ENCODE measurements at places on chromosomes 2 and 18.

GRCh38 chr18:37741032-37741623 is 175.5 kb upstream of the CELF4 start:
- no peak for DNase-seq

DNA sequence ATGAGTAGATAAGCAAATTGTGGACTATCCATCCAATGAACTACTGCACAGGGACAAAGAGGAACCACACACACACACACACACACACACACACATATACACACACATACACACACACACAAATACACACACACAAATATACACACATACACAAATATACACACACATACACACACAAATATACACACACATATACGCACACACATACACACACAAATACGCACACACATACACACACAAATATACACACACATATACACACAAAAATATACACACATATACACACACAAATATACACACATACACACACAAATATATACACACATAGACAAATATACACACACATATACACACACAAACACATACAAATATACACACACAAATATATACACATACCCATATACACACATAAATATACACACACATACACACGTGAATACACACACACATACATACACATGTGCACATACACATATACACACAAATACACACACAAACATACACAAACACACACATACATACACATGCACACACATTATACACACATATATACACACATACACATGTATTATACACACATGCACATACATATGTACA is 19.8 kb upstream of the EFHD1 start:
- DNase-seq: no peak

DNA sequence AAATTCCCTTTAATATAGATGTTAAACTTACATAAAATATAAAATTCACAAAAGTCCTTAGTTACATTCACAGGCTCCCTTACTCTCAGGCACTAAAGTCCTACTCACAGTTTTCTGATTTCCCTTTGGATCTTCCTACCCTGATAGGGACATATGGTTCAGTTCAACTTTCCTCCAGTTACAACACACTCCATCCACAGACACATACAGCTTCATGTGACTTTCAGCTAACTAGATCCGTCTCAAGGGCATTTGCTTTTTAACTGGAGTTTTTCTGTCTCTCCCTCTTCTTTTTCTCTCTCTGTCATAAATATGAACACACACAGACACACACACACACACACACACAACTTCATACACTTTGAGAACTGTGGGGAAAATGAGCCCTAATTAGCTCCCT is 419.2 kb downstream of the LRP1B start:
- DNase-seq: no peak

DNA sequence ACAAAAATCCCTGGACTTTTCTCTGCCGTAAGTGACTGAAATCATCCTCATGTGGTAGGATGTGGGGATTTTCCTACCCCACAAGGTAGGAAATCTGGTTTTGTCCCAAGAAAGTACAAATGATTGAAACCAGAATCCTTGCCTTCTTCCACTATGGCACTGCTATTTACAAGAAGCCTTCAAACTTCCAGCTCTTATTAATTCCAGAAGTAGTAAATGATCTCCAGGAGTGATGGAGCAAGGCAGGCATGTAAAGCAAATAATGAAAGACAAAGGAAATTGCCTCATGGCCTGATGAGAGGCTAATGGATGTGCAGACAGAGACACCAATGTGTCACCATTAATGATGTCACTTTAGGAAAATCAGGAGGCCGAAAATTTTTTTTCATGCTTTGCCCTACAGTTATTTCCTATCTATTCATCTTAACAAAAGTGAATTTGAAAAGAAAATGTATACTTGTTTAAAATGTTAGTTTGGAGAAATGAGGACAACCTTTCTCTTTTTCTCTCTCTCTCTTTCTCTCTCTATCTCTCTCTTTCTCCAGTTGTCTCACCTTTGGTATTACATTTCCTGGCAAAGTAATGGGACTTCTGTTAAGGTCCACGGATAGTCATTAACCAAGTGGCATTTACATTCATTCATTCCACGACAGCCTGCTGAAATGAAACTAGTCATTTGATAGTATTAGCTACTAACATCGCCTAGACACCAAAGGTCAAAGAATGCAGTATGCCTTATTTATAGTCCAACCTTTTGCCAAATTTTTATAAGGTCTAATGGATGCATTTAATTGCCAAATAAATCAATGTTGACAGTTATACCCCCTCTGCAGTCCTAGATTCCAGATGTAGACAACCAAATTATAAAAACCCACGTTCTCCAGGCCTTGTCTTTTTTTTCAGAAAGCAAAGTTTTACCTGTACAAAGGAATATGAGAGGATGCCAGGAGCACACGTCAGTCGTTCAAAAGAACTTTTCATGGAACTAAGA is 5.0 kb upstream of the EVA1A start:
- DNase-seq: no peak

DNA sequence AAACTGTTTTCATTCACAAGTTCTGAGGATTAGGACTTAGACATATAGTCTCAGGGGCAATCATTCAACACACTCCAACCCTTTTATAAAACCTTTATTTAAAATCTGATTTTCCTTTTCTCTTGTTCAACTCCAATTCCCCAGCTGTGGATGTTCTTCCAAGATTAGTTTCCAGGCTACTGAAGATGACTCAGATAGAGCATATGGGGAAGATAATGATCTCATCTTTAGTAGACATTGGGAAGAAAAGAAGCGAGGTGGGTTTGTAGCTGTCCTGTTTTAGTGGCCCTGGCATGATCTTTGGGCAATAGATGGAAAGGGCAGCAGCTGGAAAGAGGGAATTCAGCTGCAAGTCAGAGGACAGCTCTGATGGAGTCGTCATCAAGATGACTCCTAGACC is 247.7 kb upstream of the CCDC68 start:
- no peak for DNase-seq

DNA sequence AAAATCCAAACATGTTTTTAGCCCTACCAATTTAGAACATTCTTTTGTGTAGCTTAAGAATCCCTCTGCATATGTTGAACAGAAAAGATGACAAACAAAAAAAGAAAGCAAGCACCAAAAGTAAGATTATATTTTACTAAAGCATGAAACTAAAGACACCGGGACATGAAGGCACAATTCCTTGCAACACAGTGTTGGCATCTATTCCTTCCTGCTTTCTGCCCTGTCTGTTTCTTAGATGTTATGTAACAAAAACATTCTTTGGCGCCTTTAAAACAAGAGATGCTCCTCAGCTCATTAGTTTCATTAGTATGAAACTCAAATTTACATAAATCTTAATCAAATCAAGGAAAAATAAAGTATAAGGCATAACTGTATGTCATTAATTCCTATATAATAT is 106.6 kb downstream of the TMEM131 start:
- no peak for DNase-seq

DNA sequence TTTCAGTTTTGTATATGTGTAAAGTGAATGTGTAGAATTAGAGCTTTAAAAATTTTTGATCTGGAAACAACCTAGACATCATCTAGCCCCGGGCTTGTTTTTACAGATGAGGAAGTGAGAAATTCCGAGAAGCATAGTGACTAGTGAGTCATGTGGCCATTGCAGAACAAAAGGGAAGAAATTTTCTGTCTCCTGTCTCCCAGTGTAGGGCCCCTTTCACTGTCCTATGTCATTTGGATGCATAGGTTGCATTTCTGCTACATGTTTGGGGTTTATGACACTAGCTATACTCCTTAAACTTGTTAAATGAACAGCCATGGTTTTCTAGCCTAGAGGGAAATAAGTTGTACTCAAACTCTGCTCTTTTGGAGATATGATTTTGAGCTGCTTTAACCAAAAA is 84.6 kb downstream of the PLCL1 start:
- peak; percentile 8 for DNase-seq

DNA sequence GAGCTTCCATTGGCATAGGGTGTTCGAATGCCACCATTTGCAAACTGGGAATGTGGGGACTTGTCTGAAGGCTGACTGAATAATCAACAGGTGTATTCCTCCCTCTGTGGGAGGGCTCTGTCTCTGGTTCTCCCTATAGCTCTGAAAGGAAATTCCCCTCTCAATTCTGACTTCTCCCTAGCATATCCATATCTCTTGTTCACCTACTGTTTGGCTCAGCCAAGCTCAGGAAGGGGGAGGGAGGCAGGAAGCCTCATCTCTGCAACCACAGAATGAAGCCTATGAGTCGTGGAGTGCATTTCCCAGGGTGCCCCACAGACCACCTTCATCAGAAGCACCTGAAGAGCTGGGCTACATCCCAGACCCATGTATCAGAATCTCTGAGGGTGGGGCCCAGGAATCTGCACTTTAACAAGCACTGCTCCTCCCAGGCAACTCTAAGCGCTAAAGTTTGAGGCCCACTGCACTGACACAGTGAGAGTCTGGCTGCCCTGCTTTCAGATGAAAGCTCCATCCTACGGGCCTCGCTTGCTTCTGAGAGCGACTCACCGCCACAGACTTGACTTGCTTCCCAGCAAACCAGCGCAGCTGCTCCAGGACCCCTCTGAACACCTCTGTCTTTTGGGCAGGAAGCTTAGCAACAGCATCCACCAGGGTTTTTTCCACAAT is 32.0 kb downstream of the XDH start:
- DNase-seq: no peak

GRCh38 chr2:160054984-160055725 is 7.3 kb downstream of the PLA2R1 start:
- DNase-seq: no peak

GRCh38 chr2:226983895-226984749 is 148.3 kb downstream of the RHBDD1 start:
- no peak for DNase-seq

DNA sequence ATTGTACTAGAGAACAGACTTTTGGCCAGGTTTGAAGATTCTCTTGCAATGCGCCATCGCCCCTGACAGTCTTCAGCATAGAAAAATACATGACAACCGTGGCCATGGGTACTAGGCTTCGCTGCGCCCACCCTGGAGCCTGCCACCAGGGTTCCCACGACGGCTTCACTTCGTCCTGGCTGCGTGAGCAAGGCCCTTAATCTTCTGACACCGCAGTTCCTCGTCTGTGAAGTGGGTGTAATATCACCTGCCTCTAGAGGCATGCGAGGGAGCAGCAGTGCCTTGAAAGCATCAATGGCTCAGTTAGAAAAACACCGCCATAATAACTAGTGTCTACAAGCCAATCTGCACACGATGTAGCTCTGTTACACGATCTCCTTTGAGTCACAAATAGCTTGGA is 175.2 kb upstream of the HS6ST1 start:
- no peak for DNase-seq

GRCh38 chr18:23861805-23862470 is 152.6 kb upstream of the TTC39C start:
- DNase-seq: no peak

- no peak for DNase-seq
These were observed 33.5 kb upstream of the CRIM1 start for GRCh38 chr2:36322108-36322507.

DNA sequence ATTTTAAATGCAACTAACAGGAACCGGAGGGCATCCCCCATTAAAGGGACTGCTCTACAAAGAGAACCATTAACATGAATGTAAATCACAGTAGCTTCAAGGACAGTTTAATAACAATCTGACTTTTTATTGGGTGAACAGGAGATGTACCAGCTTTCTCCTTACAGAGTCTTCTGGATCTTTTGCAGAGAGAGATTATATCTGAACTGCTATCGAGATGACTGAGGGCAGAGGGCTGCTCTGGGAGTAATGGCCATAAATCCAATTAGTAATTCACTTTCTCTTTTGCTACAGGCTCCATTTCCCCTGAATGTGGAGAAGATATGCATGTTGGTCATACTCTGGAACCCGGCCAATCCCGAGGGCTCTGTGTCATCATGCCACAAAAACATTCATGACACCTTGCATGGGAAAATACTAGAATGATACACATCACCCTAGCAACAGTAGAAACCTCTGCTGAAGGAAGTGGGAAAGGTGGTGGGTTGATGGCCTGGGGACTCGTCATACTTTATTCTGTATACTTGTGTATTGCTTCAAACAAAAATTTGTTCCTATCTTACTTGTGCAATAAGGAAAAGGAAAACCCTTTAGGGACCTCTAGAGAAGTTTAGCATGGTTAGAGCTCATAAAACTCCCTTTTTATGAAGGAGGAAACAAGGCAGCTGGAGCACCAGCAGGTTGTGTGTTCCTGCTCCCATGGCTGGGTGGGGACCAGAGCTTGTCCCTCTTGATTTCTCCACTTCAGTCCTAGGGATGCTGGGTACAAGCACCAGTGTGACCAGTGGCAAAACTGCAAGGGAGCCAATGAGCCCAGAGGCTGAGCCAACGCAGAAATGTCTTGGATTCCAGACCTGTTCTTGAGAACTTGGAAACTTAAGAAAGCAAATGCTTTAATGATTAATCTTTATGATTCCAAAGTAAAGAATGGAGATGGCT is 26.0 kb downstream of the CTAGE1 start:
- no peak for DNase-seq

GRCh38 chr2:150732064-150732463 is 244.6 kb upstream of the RND3 start:
- no peak for DNase-seq

GRCh38 chr2:219877728-219878127 is 250.3 kb downstream of the SLC4A3 start:
- DNase-seq: no peak

DNA sequence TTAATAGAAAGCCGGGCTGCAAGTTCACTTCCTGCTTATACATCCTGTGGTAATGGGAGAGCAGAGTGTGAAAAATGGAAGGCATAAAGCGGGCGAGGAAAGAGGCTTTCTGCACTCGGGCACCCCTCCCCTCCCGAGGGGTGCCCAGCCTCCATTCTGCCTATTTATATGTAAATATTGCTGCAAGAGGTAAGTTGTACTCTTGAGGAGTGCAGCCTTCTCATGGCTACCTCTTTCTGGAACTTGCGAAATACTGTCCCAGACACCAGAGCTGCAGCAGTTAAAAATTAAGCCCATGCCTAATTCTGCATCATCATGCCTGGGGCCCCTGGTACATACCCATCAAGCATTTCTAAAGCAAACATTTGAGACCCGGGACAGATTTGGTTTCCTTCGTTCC is 156.0 kb downstream of the GBX2 start:
- DNase-seq: no peak

- no peak for DNase-seq
These were observed 148.1 kb downstream of the GALNT14 start for GRCh38 chr2:30990176-30990575.

- DNase-seq: peak; percentile 85
These were observed at the start of gene MYO5B for GRCh38 chr18:50194631-50195532. Gene MYO5B (minus strand): TSS chr18:50195147. CDS start chr18:50194793, 354 bp downstream.

DNA sequence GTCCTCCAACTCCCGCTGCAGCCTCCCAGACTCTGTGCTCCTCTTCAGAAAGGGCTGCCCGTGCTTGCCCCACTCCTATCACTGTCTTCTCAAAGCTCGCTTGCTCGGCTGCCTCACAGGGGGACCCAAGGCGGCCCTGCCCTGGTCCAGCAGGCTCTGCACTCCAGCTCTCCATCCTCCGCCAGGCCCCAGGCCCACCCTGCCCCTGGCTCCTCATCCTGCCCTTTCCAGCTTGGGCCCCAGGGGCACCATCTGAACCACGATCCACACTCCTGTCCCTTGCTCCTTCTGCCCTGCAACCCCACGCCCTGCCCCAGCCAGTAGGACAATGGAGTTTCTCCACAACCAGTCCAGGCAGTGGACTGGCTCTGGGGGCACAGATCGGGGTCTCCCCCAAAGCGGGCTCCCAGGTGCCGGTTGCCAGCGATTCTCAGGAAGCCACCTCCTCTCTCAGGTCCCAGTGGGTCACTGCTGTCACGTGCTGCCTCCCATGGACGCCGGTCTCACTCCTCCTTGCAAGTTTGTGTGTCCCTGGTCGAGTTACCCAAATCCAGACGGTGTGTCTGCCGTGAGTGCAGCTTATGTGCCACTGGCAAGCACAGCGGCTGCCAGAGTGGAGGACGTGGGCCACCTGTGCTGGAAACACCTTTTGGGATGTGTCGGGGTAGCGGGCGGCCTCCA is 238.5 kb downstream of the HDAC4 start:
- DNase-seq: no peak

Measured in germinal center (tissue), 1 donor.